ENCODE measurements at places on chromosomes 16 and 17. TPM values are rescaled to one million over a fixed set of nuclear protein-coding genes. Genes with fewer than 3 reads are reported as not detected.

DNA sequence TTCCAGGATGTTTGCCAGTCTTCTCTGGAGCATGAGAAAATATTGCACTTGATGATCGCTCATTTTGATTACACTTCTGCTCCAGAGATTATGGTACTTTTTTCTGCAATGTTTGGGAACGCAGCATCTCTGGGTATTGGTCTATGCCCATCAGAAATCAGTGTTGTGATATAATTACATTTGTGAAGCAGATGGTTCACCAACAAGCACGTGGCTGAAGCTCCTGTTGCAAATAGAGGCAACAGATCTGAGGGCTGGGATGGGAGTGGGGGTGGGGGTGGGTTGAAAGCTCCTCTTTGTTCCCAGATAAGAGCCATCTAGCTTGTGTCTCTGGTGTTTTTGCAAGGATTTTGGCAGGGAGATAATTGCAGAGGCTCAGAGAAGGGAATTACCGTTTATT lies 252.3 kb downstream of the SHISA9 start:
- DNase-seq = no peak

GRCh38 chr16:57123216-57123973 lies 31.0 kb downstream of the CPNE2 start:
- DNase-seq = no peak

Gene SPATA22
- not detected for total RNA-seq

GRCh38 chr17:67993998-67994361 lies 2.3 kb downstream of the C17orf58 start:
- no peak for DNase-seq

Gene DVL2
- total RNA-seq = 56.6 TPM

- no peak for DNase-seq
These were observed 29.2 kb downstream of the CCDC40 start for GRCh38 chr17:80065478-80066170.
